Epithelial cell of alveolus of lung (primary cell): ENCODE measurements at places on chromosomes 1 and 21. TPM values are rescaled to one million over a fixed set of nuclear protein-coding genes. Genes with fewer than 3 reads are reported as not detected.

The COL8A2 gene
- 0.24 and 1.8 TPM in 2 replicates for total RNA-seq

The RIIAD1 gene
- total RNA-seq, result not detected in 2 replicates

The CFHR1 gene
- not detected in 2 replicates for total RNA-seq

The PRELP gene
- total RNA-seq, result under 0.01 TPM in 2 replicates

The WLS gene
- total RNA-seq, result 160 and 217 TPM in 2 replicates

The EXOC8 gene
- 8.1 and 12.6 TPM in 2 replicates for total RNA-seq

The GBP5 gene
- total RNA-seq, result not detected in 2 replicates

The MAN1C1 gene
- total RNA-seq, result 0.65 and 2.9 TPM in 2 replicates
